ENCODE measurements at places on chromosomes 13 and 19. TPM values are rescaled to one million over a fixed set of nuclear protein-coding genes. Genes with fewer than 3 reads are reported as not detected.

Gene MAB21L1
- total RNA-seq = 0.27 TPM

Gene FBXO17
- total RNA-seq = 2.1 TPM

Gene MAMSTR
- total RNA-seq = 0.67 TPM

Gene OR7E24
- not detected for total RNA-seq

Gene SULT2A1
- not detected for total RNA-seq

Gene ZNF229
- total RNA-seq = 2.8 TPM

Gene DHX34
- total RNA-seq = 20.4 TPM

Gene MUC16
- not detected for total RNA-seq

Gene MICU2
- total RNA-seq = 59.1 TPM

Gene NLRP9
- total RNA-seq = not detected

Gene TEX26
- total RNA-seq = not detected

Gene SKA3
- total RNA-seq = 25.3 TPM

Gene ZNF112
- 2.4 TPM for total RNA-seq

Gene YJU2
- 31.4 TPM for total RNA-seq

Gene KIR3DL2
- not detected for total RNA-seq

Gene VSTM1
- not detected for total RNA-seq

Gene NRTN
- total RNA-seq = not detected

Gene PTPRS
- total RNA-seq = 5.4 TPM

Gene UNC13A
- total RNA-seq = 0.54 TPM

Gene KCTD4
- not detected for total RNA-seq

Gene ITPKC
- 17.2 TPM for total RNA-seq

Gene FCER2
- total RNA-seq = not detected

Gene ARHGAP45
- total RNA-seq = 43.0 TPM

Gene PRKCG
- total RNA-seq = not detected

Gene SLC25A42
- total RNA-seq = 2.5 TPM

Gene DENND1C
- not detected for total RNA-seq

Gene LMTK3
- 0.05 TPM for total RNA-seq

Gene IZUMO2
- not detected for total RNA-seq

Gene OR10H1
- not detected for total RNA-seq

Gene SYNGR4
- not detected for total RNA-seq

Gene JSRP1
- total RNA-seq = not detected

Gene OPA3
- total RNA-seq = 12.0 TPM

Gene HTR2A
- total RNA-seq = not detected

Gene VAV1
- total RNA-seq = not detected

Gene ZNF563
- 3.4 TPM for total RNA-seq

Gene CYP2S1
- 4.7 TPM for total RNA-seq

Gene CCL25
- total RNA-seq = not detected

Gene CCDC169
- total RNA-seq = 0.79 TPM

Gene CYTH2
- 41.4 TPM for total RNA-seq

Gene TTYH1
- not detected for total RNA-seq

Gene PCP2
- total RNA-seq = not detected

Gene SAMD4B
- 43.9 TPM for total RNA-seq

Gene FOXA3
- total RNA-seq = not detected

Gene TLE6
- 0.20 TPM for total RNA-seq

Gene IFT88
- total RNA-seq = 5.2 TPM

Data from mammary microvascular endothelial cell (primary cell).